Left ventricle myocardium superior (tissue), 1 donor: ENCODE measurements at places on chromosomes 2 and 18. TPM values are rescaled to one million over a fixed set of nuclear protein-coding genes. Genes with fewer than 3 reads are reported as not detected.

GRCh38 chr18:54316071-54316820, 41.4 kb downstream of the STARD6 start:
- no peak for DNase-seq

DNA sequence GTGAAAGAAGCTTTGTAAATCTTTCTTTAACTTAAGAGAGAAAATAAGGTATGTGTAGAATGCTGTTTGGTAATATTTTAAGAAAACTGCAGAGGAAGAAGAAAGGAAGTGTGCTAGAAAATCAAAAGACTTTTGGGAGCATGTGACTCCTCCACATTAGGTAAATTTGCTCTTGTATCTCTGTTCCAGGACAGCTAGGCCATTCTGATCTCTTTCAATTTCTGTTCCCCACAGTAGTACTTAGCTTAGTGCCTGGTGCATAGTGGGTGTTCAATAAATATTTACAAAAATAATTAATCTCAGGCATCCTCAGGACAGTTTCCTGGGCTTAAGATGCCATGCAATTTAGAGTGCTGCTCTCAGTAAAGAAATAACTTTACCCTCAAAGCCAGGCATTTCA, 105.0 kb downstream of the GPD2 start:
- no peak for DNase-seq

- peak; percentile 90 for DNase-seq
Measured at GRCh38 chr2:74439803-74440377, 1.8 kb downstream of the RTKN start.

GRCh38 chr2:112465382-112465781, 16.6 kb upstream of the TTL start:
- DNase-seq: no peak

DNA sequence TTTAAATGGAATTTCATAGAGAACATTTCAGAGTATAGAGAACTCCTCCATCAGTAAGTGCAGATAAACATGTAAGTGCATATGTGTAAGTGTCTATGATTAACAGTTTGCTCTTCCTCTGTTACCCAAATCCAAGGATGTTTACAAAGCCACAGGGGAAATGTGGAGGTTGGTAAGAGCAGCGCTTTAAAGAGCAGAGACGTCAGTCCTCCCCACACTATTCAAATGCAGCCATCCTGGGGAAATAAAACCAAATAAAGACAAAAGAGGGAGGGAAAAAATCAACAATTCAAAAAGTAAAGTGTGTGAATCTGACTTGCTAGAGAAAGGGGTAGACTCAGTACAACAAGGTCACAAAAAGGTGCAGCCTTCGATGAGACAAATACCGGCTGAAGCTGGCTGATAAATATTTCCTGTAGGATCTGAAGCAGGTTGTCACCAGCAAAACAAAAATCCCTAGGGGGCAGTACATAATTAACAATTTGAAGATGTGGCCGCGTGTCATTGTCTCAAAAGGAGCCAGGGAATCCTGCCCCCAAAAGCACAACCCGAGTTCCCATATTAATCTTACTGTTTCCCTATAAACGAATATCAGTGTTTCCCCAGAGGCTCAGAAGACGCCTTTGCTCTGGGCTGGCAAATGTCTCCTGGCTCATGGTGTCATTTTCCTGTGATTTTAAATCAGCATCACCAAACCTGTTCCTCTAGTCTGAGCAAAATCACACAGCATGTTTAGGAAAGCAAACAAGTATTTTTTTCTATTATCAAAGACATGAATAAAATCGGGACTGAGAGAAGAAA, 216.5 kb downstream of the CDCA7 start:
- no peak for DNase-seq

TUBB8B gene
- not detected for total RNA-seq
